Cardiac septum (tissue), 1 donor: ENCODE measurements at places on chromosomes 11 and 22.

- DNase-seq, result peak; percentile 86
Measured at GRCh38 chr22:42299586-42300258, 29.3 kb upstream of the TCF20 start.

GRCh38 chr22:25802018-25802417 is 60.0 kb downstream of the MYO18B start:
- DNase-seq, result no peak

GRCh38 chr11:117919781-117920221 is 9.4 kb downstream of the TMPRSS13 start:
- peak; percentile 63 for DNase-seq

DNA sequence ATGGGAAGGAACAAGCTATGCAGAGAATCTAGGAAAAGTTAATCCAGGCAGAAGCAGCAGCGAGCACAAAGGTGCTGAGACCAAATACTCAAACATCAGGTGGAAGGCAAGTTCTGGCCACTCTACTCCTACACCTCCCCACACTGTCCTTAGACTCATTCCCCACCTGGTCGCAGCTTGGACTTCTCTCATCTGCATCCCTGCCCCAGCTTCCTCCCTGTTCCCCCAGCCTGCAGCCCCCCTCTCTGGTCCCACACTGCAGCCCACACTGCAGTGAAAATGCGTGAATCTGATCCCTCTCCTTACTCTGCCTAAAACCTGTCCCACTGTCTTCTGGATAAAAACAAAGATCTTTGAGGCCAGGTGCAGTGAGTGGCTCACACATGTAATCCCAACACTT is 9.1 kb downstream of the TPBGL start:
- DNase-seq, result peak; percentile 27

DNA sequence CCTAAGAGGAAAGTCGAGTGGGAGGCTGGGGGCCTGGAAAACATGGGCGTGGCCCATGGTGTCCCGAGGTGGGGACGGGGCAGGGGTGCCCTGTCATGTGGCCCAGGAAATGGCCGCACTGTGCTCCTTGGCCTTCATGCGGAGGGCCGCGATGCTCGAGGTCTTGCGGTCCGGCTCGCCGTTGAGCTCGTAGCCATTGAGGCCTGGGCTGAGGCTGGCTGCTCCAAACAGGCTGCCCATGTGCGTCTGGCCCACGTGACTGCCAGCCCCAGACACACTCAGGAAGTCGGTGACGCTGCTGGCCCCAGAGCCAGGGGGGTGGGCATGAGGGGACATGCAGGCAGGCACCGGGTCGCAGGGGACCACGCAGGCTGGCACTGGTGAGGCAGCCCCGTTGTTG is 45.2 kb downstream of the ALX4 start:
- peak; percentile 70 for DNase-seq

- DNase-seq, result no peak
Measured at GRCh38 chr11:10762185-10762584, 11.1 kb downstream of the CTR9 start.
